ENCODE measurements at places on chromosomes 12 and 14. TPM values are rescaled to one million over a fixed set of nuclear protein-coding genes. Genes with fewer than 3 reads are reported as not detected.

DNA sequence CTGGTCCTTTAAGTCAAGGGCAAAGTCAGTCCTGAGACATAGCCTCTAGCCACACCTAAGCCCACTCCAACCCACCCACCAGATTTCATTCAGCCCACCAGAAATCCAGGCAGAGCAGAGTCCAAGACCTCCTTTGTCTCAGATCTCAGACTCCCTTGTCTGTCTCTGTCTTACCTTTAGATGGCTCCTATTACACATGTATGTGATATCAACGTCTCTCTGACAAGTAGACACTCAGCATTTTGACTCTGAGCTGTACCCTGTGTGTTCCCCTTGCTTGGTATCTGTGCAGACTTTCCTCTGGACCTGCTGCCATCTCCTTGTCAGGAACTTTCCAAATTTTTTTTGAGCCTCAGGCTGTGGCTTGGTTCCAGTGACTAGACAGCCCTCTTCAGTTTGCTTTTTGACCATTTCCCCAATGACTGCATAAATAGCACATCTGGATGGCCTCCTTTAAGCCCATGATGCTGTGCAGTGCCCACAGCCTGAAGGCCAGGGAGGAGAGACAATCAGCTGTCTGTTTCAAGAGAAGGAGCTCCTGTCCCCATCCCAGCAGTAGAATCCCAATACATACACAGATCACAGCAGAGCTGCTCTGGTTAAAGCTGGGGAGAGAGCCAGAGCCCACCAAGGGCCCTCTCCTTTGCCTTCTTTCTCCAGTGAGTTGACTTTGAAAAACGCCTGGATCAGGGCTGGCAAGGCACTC lies 7.0 kb downstream of the POU6F1 start:
- H3K27me3 ChIP-seq: no peaks in the 10 kb centered on the region
- no peak for DNase-seq
- H3K36me3 ChIP-seq: peaks cover 27% of the 10 kb centered on the region
- H3K27ac ChIP-seq: no peak overlapping the region
- H3K4me1 ChIP-seq: no peaks in the 10 kb centered on the region
- no peak overlapping the region for H3K4me3 ChIP-seq

DNA sequence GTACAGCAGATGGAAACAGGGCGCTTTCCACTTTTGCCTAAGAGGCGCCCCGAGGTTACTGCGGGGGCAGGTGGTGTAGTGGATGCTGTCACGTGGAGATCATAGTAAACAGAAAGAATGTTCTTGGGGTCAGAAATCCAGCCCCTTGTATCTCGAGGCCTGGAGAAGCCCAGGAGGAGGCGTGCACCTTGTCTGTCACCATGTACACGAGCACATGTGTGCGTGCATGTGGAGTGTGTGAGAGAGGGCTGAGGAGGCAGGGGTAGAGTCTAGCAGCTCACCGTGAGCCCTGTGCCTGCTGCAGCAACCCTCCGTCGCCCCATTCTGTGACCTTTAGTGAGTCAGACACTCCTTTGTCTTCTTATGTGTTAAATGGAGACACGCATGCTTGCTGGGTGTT lies 59.0 kb downstream of the CACNA1C start:
- H3K4me1 ChIP-seq: no peaks in the 10 kb centered on the region
- no peak overlapping the region for H3K4me3 ChIP-seq
- H3K27me3 ChIP-seq: no peaks in the 10 kb centered on the region
- no peak for DNase-seq

DNA sequence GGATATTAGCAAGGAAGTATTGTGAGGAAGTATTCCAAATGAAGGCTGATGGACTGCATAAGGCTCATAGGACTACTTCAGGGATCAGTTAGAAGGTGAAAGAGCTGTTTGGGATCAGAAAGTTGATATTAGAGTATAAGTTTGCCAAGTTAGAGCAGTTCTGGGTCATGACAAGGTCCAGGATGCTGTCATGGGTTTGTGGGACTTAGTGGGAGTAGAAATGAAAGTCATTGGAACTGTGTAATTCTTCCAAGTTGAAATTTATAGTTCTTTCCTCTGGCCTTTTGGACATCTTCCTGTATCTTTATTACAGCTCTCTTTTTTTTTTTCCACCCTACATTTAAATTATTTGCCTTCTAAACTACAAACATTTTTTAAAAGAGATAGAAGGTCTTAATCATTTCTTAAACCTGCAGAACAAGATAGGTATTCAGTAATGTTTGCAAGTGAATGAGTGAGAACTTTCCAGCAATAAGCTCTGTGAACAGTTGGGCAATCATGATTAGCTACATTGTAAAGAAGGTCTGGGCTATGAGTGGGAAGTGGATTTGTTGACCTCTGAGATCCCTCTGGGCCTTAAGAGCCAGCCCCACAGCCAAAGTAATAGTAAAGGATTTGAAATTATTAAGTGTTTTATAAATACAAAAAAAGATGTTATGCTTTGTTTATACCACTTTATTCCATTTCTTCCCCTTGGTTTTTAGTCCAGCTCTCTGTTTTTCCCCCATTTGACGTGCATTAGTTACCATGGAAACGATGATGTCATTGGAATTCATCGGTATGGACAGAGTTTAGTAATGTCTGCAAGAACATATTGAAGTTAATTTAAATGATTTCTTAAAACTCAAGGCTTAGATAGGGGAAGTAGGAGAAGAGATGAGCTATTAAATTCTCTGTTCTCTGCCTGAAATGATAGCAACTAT lies 247.9 kb upstream of the ARHGAP5 start:
- H3K36me3 ChIP-seq: no peaks in the 10 kb centered on the region
- no peaks in the 10 kb centered on the region for H3K27me3 ChIP-seq
- H3K4me3 ChIP-seq: no peak overlapping the region
- peak overlapping the region; percentile 9 for H3K27ac ChIP-seq
- H3K4me1 ChIP-seq: no peaks in the 10 kb centered on the region

DNA sequence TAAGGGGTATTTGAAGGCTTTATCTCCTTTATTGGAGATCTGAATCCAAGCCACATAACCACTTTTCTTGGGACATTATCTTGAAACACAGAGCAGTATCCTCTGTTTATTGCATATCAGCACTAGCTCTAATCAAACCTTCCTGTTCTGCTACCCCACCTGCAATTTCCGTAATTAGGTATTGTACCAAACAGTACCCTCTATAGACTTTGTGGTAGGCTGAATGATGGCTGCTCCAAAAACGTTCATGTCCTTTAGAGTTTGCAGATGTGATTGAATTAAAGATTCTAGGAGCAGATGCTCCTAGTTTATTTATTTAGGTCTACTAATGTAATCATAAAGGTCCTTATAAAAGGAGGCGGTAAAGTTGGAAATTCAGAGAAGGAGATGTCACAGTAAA lies 573.0 kb upstream of the ATXN7L3B start:
- no peaks in the 10 kb centered on the region for H3K27me3 ChIP-seq
- no peak overlapping the region for H3K4me3 ChIP-seq
- DNase-seq: no peak
- no peak overlapping the region for H3K27ac ChIP-seq
- H3K4me1 ChIP-seq: no peaks in the 10 kb centered on the region

GRCh38 chr12:66072135-66072534 lies 58.4 kb downstream of the LLPH start:
- H3K27ac ChIP-seq: no peak overlapping the region
- H3K4me1 ChIP-seq: peaks cover 15% of the 10 kb centered on the region
- no peaks in the 10 kb centered on the region for H3K36me3 ChIP-seq
- no peak overlapping the region for H3K4me3 ChIP-seq
- no peaks in the 10 kb centered on the region for H3K27me3 ChIP-seq

- no peaks in the 10 kb centered on the region for H3K4me1 ChIP-seq
- no peak overlapping the region for H3K27ac ChIP-seq
- no peaks in the 10 kb centered on the region for H3K36me3 ChIP-seq
- DNase-seq: no peak
- no peak overlapping the region for H3K4me3 ChIP-seq
These were observed 136.3 kb upstream of the PLXNC1 start for GRCh38 chr12:94012071-94012470.

- H3K27me3 ChIP-seq: no peaks in the 10 kb centered on the region
- H3K4me3 ChIP-seq: no peak overlapping the region
- no peaks in the 10 kb centered on the region for H3K4me1 ChIP-seq
- no peak for DNase-seq
- no peak overlapping the region for H3K27ac ChIP-seq
These were observed 48.3 kb downstream of the NPAS3 start for GRCh38 chr14:32986791-32987540.

DNA sequence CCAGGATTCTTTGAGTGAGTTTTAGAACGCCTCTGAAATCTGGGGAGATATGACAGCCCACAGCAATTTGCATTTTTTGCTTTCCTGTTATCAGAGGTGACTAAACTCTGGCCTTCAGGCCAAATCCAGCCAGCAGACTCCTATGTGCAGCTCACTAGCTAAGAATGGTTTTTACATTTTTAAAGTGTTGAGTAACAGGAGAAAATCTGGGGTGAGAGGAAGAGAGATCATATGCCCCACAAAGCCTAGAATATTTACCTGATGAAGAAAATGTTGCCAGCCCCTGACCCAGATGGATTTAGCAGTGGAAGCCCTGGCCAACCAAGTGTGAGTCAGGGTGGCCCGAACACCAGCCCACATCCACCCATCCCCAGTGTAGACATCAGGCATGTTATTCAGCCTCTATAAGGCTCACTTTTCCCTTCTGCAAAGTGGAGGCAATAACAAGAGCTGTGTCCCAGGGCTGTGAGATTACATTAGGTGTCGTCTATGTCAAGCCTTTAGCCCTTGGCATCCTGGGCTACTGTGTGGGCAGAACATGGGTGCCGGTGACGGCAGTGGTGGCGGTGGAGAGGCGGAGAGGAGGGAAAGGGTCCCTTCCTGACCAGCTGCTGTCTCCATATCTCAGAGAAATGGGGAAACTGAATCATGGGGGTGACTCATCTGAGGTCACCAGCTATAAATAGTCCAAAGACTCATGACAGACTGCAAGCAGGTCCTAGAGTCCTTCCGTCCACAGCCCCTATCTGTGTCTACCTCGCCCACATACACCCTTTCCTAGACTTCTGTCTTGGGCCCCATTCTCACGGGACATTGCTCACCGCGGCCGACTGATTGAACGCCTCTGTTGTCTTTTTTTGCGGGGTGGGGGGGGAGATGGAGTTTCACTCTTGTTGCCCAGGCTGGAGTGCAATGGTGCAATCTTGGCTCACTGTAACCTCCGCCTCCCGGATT lies 32.6 kb upstream of the CD9 start:
- H3K4me3 ChIP-seq: no peak overlapping the region
- DNase-seq: peak; percentile 74
- H3K27me3 ChIP-seq: no peaks in the 10 kb centered on the region
- peaks cover 5% of the 10 kb centered on the region for H3K4me1 ChIP-seq
- H3K27ac ChIP-seq: peak overlapping the region; percentile 77

GRCh38 chr12:50765095-50765911 lies 1.4 kb downstream of the ATF1 start:
- H3K27ac ChIP-seq: peak overlapping the region; percentile 99
- H3K4me1 ChIP-seq: peaks cover 46% of the 10 kb centered on the region
- no peak for DNase-seq

- no peak for DNase-seq
- H3K4me1 ChIP-seq: peaks cover 40% of the 10 kb centered on the region
- H3K27ac ChIP-seq: peak overlapping the region; percentile 42
- no peaks in the 10 kb centered on the region for H3K27me3 ChIP-seq
These were observed 66.6 kb downstream of the DAAM1 start for GRCh38 chr14:59254911-59255545.

DPPA3 gene
- total RNA-seq: not detected

DIO2 gene
- 6.3 TPM for total RNA-seq

DLGAP5 gene
- 2.4 TPM for total RNA-seq

SERPINA9 gene
- not detected for total RNA-seq

KRT6A gene
- total RNA-seq: not detected

MIPOL1 gene
- total RNA-seq: 15.5 TPM

Data from spleen (tissue), 13 donors.